Activated CD8-positive, alpha-beta memory T cell treated with anti-CD3 and anti-CD28 coated beads for 48 hours (primary cell): ENCODE measurements at places on chromosomes 12 and 14.

GRCh38 chr14:70845601-70846000 lies 36.3 kb upstream of the MAP3K9 start:
- DNase-seq, result no peak

GRCh38 chr14:87898301-87898700 lies 94.7 kb downstream of the GALC start:
- no peak for DNase-seq

GRCh38 chr14:91918186-91918883 lies 29.2 kb downstream of the FBLN5 start:
- no peak for DNase-seq

DNA sequence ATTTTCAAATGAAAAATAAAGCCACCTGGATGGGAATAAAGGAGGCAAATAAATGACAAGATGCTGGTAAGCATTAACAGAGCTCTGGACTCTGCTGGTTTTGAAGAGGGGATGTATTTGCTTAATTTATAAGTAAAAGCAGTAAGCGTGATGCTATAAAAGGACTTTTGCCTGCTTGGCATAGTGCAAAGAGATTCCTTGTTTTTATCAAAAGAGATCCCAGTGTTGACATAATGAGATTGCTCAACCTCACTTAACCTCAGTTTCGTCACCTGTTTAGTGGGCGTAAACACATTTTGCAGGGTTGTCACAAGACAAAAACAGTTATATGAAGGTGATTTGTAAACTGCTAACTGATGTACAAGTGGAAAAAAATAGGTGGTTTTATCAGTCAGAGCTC lies 13.8 kb downstream of the ASCL1 start:
- DNase-seq, result no peak

DNA sequence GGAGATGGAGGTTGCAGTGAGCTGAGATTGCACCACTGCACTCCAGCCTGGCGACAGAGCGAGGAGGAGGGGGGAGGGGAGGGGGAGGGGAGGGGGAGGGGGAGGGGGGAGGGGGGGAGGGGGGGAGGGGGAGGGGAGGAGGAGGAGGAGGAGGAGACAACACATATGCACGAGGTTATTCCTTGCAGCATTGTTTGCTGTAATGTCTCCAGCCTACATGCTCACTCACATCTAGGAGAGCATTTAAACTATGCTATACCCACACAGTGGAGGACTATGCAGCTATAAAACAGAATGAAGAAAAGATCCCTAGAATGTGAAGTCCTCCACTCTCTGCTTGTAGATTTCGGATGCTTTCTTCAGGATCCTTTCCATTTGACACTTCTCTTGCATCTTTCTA lies 3.5 kb upstream of the HIGD1C start:
- DNase-seq, result no peak

- DNase-seq, result no peak
Measured at GRCh38 chr12:54631988-54632728, 2.5 kb downstream of the LACRT start.

- DNase-seq, result no peak
Measured at GRCh38 chr14:91872011-91872501, 4.7 kb upstream of the TC2N start.

GRCh38 chr14:90536092-90536491 lies 139.3 kb downstream of the CALM1 start:
- DNase-seq, result no peak
